CD4-positive, alpha-beta T cell treated with Interleukin-10 for 1 hour (primary cell): ENCODE measurements at places on chromosomes 12 and 14.

- no peak for DNase-seq
Observed at GRCh38 chr14:93926873-93927799, at the start of gene FAM181A. Gene FAM181A, plus strand, starts transcription at chr14:93927344. Its CDS starts 942 bp downstream, at chr14:93928286.

GRCh38 chr14:99384450-99385417 is 95.9 kb downstream of the SETD3 start:
- DNase-seq: no peak

DNA sequence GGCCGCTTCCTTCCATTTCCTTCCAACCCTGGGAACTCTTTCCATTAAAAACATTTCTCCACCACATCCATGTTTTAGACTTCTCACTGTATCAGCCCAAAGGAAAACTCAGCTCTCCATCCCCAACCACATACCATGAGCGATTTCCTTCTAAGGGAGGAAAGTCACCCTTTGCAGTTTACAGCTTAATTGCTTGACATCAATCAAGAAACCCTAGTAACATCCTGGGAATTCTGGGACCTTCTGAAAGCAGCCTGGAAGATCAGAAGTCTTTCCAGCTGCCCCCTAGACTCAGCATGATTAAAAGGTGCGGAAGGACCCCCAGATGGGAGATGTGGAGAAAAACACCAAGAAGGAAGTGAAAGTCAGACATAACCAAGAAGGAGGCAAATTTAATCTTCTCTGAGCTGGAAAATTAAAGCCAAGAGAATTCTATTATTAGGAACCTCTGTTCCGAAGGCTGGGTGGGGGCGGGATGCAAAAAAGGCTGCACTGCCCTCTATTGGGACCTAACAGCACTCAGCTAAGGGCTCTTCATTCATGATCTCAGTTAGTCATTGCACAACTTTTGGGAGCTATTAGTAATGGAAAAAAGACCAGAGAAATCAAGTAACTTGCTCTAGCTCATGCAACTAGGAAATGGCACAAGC is 73.3 kb upstream of the PLXNC1 start:
- no peak for DNase-seq

- DNase-seq: no peak
Observed at GRCh38 chr14:37589715-37590427, 5.2 kb downstream of the FOXA1 start.

- DNase-seq: no peak
Observed at GRCh38 chr12:43338848-43339526, 213.0 kb downstream of the ADAMTS20 start.

- DNase-seq: no peak
Observed at GRCh38 chr12:124481772-124482566, 85.4 kb downstream of the NCOR2 start.

DNA sequence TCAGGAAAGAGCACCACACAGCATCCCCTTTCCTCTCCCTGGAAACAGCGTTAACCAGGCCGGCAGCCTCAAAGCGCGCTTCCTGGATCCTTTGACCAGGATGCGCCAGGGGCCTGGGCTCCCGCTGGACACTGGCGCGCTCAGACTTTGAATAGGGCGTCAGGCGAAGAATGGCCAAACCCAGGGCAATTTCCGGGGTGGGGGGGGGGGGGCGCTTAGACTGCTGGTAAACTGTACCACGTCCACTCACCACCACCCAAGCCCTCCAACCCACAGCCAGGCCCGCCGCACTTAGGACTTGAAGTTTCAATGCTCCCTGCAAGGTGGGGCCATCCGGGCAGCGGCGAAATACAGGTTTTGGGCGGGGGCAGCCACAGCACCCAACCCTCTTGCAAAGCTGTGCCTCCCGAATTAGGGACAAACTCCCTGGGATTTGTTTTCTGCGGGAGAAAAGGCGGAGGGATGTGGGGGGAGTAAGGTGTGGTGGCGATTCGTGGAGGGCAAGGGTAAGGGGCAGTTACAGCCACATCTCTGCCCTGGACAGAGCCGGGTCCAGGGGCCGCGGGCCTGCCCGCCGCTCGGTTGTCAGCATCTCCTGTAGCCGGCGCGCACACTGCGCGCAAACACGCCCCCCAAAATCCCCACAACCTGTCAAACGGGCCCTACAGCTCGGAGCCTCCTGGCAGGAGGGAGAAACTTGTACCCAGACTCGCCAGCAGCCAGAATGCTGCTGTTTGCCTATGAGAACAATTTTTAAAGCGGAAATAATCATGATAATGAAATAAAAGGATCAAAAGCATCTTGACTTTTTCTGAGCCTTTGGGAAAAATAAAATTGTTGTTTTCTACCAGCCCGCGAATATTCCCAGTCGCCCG is 958 bp downstream of the RTN1 start:
- no peak for DNase-seq

DNA sequence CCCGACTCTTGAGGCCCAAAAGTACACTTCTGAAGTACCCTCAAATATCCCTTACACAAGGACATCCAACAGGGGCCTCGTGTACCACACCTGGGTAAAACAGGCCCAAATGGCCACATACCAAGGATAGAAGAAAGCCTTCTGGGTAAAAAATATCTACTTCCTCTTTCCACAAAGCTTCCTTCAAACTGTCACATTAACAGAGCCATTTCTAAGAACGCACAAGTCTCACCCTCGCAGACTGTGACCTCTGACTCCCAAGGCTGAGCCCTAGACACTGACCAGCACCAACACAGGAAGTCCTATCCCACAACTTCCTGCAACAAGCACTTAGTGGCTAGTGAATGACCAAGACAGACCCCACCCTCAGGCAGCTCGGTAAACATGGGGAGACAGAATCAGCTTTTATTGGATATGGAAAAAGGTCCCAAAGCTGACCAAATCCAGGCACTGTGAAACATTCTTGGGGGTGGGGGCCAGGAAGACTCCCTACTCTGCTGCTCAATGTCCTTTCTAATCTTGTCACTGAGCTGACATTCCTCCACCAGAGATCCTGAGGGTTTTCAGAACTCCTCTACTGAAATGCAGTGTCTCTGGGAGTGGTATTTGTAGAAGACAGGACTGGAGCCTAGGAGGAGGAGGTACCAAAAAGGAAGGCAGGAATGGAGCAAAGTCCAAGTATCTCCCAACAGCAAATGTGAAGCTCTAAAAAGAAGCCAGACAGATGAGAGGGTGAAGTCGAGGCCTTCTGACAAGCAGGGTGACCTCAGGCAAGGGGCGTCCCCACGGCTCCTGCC is 15.9 kb downstream of the KCTD10 start:
- DNase-seq: no peak

DNA sequence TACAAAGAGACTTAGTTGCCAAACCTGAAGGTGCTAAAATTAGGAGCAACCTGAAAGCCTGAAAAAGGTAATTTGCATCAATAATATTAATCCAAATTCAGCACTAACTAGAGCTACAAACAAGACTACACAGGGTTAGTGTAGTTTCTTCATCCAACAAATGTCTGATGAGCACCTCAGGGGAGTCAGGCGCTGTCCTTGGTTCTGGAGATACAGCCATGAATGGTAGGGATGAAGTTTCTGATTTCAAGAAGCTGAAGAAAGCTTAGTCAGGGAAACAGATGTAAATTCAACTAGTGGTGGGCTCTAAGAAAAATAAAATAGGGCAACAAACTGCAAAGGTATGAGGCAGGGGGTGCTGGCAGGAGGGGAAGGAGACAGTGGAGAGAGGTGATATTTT is 266.3 kb downstream of the GLT1D1 start:
- no peak for DNase-seq

GRCh38 chr14:89507521-89507920 is 90.5 kb upstream of the FOXN3 start:
- no peak for DNase-seq

DNA sequence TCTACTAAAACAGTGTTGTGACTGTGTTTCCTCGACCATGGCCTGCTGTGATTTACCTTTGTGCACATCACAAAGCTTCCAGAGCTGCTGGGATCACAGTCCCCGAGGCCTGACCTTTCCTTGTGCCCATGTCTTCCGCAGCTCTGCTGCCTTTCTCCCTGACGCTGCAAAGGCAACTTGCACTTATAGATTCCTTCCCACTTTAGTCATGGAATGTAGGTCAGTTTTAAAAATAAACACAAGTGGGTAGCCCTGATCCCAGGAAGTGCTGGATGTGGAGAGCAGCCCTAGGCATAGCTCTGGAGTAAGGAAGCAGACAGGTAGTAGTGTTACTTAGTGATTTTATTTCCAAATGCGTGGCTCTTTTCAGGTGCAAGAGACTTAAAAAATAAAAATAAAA is 825.7 kb downstream of the AACS start:
- DNase-seq: no peak

GRCh38 chr14:104799244-104800014 is 1.5 kb upstream of the ZBTB42 start:
- peak; percentile 23 for DNase-seq

DNA sequence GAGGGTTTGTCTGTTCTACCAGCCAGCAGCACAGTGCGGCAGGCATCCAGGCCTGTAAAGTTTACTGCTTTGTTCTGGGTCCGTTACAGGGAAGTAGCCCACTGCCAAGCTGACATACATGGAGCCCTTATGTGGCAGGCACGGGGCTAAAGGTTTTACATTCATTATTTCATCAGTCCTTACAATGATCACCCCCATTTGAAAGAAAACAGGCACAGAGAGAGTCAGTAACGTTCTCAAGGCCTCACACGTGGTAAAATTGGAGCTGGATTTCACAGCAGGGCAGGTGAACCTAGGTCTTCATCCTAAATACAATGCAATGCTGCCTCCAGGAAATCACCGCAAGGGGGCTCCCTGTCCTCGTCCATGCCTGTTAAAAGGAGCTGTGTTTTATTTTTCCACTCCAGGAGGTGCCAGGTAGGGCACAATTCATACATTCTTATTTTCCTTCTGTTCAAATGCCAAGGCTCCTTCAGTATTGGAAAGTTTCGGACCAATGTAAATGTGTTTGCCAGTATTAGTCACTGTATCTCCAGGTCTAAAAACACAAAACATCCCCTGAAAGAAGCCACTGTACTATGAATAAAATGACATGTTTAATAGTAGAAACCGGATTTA is 172.2 kb upstream of the GZMB start:
- peak; percentile 30 for DNase-seq

GRCh38 chr12:80183939-80184338 is 84.6 kb downstream of the OTOGL start:
- DNase-seq: no peak

DNA sequence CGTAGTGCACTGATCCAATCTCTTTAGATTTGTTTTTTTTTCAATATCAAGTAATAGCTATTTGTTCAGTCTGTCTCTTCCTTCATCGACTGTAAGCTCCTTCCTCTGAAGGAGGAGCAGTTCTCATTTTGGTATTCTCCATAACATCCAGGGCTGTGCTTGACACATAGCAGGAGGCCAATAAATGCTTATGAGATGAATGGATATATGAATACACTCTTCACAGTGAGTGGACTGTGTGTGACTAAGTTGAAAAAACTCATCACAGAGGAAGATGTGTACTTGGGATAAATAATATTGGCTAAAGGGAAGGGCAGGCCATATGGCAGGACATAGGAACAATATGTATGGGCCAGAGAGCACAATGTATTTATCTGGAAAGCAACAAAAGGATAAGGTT is 205.3 kb upstream of the PRICKLE1 start:
- no peak for DNase-seq

DNA sequence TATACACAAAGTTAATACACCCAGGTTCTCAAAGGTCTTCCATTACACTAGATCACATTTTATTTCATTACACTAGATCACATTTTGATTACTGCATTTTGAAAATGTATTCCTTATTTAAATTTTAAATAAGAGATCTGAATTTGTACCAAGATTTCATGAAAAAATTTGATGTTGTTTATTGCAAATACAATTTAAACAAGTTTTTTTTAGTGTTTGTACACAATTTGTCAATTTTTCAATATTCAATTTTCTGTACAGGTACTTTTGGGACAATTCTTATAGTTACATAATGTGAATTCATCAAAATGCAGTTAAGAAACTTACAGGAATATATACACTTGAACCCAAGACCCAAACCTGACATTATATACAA is 14.3 kb downstream of the SLC38A2 start:
- DNase-seq: no peak

GRCh38 chr14:23478109-23478759 is 8.7 kb downstream of the NGDN start:
- peak; percentile 82 for DNase-seq

DNA sequence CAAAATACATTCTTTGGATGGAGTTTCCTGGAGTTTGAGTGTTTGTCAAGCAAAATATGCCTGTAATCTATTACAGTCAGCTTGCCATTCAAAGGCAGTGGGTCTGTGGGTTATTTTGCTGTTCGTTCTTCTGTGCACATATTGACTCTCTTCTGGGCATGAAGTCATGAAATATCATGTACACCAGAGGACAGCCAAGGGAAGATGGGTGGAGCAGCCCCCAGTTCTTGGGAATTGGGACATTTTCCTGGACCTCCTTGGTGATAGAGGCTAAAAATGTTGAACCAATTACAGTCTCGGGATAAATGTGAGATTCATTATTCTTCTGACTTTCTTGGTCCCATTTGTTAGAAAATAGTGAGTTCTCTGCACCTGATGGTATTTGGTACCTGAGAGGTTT is 89.1 kb downstream of the FOXN4 start:
- DNase-seq: no peak

DNA sequence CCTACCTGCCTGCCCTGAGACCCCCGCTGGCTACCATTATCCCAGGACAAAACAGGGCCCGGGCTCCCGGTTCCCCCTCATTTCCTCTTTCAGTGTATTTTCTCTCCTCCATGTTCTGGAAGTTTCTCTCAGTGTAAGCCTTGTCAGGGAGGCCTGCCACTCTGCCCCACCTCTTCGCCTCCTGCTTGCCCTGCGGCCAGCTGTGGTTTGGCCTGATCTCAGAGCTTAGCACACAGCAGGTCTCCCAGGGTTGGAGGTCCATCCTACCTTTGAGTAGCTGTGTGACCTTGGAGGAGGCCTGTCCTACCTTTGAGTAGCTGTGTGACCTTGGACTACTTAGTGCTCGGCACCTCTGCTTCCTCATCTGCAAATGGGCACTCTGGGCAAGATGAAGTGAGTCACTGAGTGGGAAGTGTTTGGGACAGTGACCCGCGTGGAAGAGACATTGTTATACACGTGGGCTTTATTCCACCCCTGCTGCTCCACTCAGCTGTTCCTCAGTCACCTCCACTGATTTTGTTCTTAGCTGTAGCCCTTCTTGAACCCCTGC is 212.7 kb downstream of the ZFP36L1 start:
- no peak for DNase-seq

DNA sequence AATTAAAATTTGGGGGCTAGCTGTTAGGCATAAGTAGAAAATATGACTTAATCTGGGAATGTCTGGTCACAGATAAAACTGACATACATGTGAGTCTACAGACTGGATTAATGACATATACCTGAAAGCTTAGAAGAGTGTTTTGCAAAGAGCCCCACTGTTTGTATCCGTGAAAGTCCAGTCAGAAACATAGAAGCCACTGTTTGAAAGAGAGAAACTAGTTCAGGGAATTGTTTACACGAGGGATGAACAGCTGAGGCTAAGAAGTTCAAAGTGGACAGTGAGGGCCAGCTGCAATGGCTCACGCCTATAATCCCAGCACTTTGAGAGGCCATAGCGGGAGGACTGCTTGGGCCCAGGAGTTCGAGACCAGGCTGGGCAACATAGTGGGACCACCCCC is 36.2 kb upstream of the SGPP1 start:
- no peak for DNase-seq
